ENCODE measurements at places on chromosomes 2 and 18. TPM values are rescaled to one million over a fixed set of nuclear protein-coding genes. Genes with fewer than 3 reads are reported as not detected.
A peak's percentile ranks its signal among the peaks of the same experiment; 100 is the strongest.

Gene HOXD4
- total RNA-seq, result not detected

Gene VSNL1
- total RNA-seq, result 0.33 TPM

Gene ERFE
- 0.43 TPM for total RNA-seq

Gene SLC4A5
- total RNA-seq, result 24.2 TPM

Gene DSG4
- not detected for total RNA-seq

Gene RTP5
- total RNA-seq, result 1.4 TPM

Gene ECEL1
- total RNA-seq, result not detected

GRCh38 chr2:37324536-37324785 lies 172 bp downstream of the PRKD3 start:
- H3K36me3 ChIP-seq, result no peaks in the 10 kb centered on the region
- H3K4me1 ChIP-seq, result peaks cover 34% of the 10 kb centered on the region
- H3K4me3 ChIP-seq, result peak overlapping the region; percentile 89
- peak overlapping the region; percentile 91 for H3K27ac ChIP-seq
- H3K27me3 ChIP-seq, result no peaks in the 10 kb centered on the region
- DNase-seq, result no peak

- no peaks in the 10 kb centered on the region for H3K36me3 ChIP-seq
- no peak overlapping the region for H3K27ac ChIP-seq
- H3K4me1 ChIP-seq, result no peaks in the 10 kb centered on the region
- no peak for DNase-seq
- H3K27me3 ChIP-seq, result no peaks in the 10 kb centered on the region
Observed at GRCh38 chr2:110770404-110770958, 38.1 kb downstream of the ACOXL start.

GRCh38 chr2:109210431-109211200 lies 81.6 kb downstream of the SH3RF3 start:
- no peak overlapping the region for H3K4me3 ChIP-seq
- H3K4me1 ChIP-seq, result peaks cover 32% of the 10 kb centered on the region
- H3K27ac ChIP-seq, result no peak overlapping the region
- no peak for DNase-seq

DNA sequence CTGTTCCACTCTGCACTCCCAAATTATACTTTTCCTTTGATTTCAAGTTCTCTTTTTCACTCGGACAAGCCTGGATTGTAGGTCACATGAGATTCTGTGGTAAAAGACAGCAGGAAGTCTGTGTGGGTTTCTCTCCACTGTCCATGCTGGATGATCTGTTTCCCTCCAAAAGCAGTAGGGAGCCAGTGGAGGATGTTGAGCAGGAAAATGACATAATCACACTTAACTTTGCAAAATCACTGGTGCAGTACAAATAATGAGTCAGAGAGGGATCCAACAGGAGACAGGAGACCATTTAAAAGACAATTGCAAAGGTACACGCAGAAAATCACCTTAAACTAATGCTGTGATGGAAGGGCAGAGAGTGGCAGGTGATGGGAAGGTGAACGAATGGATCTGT lies 301.3 kb downstream of the ZNF407 start:
- no peak for DNase-seq
- H3K27ac ChIP-seq, result peak overlapping the region; percentile 5
- H3K4me1 ChIP-seq, result no peaks in the 10 kb centered on the region
- no peaks in the 10 kb centered on the region for H3K27me3 ChIP-seq

GRCh38 chr2:8821276-8822217 lies 15.9 kb downstream of the KIDINS220 start:
- H3K27ac ChIP-seq, result peak overlapping the region; percentile 31
- DNase-seq, result no peak
- H3K4me3 ChIP-seq, result no peak overlapping the region
- peaks cover 9% of the 10 kb centered on the region for H3K4me1 ChIP-seq
- no peaks in the 10 kb centered on the region for H3K27me3 ChIP-seq

- H3K27me3 ChIP-seq, result no peaks in the 10 kb centered on the region
- H3K4me1 ChIP-seq, result peaks cover 9% of the 10 kb centered on the region
- no peak for DNase-seq
- no peak overlapping the region for H3K27ac ChIP-seq
Observed at GRCh38 chr2:158047156-158047611, 54.5 kb upstream of the UPP2 start.

DNA sequence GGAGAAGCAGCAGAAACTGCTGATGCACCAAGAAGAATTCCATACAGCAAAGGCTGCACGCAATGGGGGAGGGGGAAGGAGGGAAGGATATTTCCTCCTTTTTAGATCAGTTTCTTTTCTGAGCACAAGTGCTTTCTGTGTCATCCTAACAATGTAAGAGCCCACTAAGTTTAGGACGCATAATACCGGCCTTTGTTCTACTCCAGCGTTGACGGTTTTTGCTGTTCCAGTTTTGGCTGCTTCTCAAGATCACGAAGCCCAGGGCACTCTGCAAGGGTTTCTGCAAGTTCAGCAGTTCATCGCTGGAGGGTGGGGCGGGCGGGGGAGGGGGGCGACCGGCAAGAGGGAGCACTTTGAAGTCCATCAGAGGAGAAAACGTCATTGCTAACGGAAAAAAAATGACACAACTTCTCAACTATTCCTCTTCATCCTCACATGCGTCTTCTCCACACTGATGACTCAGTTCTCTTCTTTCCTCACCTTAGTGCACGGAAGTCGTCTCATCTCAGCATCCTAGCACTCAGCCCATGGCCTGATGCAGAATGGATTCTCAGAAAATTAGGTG lies 8.7 kb downstream of the FAM178B start:
- H3K4me1 ChIP-seq, result peaks cover 4% of the 10 kb centered on the region
- no peaks in the 10 kb centered on the region for H3K36me3 ChIP-seq
- no peaks in the 10 kb centered on the region for H3K27me3 ChIP-seq
- H3K27ac ChIP-seq, result no peak overlapping the region

DNA sequence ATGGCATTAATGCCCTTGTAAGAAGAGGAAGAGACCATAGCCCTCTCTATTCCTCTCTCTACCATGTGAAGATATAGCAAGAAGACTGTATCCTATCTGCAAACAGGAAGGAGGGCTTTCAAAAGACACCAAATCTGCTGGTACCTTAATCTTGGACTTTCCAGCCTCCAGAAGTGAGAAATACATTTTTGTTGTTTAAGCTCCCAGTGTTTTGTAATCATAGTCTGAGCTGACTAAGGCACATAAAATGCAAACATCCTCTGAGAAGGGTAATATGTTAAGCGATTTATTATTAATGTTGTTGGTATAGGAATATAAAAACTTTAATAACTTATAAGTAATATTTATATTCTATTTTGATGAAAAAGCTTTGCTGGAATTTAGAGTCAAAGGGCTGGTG lies 559.8 kb downstream of the SUCLG1 start:
- DNase-seq, result no peak
- no peak overlapping the region for H3K27ac ChIP-seq
- no peaks in the 10 kb centered on the region for H3K4me1 ChIP-seq
- H3K36me3 ChIP-seq, result no peaks in the 10 kb centered on the region
- no peaks in the 10 kb centered on the region for H3K27me3 ChIP-seq
- H3K4me3 ChIP-seq, result no peak overlapping the region

- no peak overlapping the region for H3K4me3 ChIP-seq
- no peaks in the 10 kb centered on the region for H3K36me3 ChIP-seq
- H3K27ac ChIP-seq, result no peak overlapping the region
- no peak for DNase-seq
Observed at GRCh38 chr2:104361414-104361813, 492.5 kb upstream of the POU3F3 start.

All from upper lobe of left lung (tissue), 6 donors.